ENCODE measurements at places on chromosomes 1 and 21.
A peak's percentile ranks its signal among the peaks of the same experiment; 100 is the strongest.

DNA sequence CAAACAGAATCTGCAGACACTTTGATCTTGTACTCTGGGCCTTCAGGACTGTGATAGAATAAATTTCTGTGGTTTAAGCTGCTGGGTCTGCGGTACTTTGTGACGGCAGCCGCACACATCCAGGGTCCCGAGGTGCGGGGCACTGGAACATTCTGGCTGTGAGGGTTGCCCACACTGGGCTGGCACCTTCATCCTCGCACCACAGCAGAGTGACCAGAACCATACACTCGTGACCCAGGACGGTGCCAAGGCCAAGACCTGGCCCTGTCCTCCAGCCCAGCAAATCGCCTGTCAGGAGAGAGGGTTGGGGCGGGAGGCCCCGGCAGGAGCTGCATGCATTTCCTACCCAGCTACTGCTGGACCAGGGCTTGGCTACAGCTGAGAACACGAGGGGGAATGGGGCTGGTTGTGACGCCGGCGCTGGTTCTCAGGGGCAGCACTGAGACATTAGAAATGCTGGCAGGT, 2.6 kb upstream of the FTCD start:
- DNase-seq, result no peak

DNA sequence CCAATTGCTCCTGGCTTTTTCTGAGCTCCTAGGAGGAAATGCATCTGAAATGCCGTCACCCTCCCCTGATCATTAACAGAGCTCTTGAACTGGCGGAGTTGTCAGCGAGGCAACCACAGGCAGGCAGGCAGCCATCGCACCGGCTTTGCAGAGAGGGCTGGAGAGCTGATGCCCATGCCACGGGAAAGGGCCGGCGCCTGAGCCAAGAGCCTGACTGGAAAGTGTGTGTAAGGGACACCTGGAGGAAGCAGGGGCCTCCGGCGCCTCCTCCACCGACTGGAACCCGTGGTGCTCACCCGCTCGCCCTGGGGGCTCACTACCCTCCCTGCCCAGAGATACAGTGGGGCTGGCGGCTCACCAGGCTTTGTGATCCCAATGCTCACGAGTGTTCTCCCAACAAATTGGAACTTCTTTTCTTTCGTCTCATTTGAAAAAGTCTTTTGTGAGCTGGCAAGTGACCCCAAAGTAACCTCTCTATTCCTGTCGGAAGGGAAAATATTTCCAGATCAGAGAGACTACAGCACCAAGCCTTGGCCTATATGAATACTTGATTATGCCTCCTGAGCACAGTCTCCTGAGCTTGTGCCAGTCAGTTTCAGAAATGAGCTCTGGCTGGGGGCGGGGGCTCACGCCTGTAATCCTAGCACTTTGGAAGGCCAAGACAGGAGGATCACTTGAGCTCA, 97.7 kb upstream of the SLC25A33 start:
- no peak for DNase-seq

DNA sequence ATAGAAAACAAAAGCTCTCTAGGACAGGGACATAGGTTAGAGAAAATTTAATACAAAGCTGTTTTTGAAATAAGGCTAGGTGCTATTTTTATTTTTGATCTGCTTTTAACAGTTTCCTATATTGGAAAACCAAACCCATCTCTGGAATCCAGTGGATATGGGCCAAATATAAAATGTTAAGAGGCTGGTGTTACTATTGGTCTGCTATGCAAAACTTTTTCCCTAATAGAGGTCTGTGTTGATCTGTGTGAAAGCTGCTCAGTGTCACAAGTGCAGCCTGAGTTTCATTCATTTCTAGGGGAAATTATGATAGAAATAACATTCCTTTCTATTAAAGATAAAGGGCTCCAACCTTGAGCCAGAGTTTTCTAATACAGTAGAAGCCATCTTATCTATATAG, 116.4 kb downstream of the OLFML2B start:
- DNase-seq, result no peak

- no peak for DNase-seq
Observed at GRCh38 chr1:14603645-14604044, 5.2 kb downstream of the KAZN start.

DNA sequence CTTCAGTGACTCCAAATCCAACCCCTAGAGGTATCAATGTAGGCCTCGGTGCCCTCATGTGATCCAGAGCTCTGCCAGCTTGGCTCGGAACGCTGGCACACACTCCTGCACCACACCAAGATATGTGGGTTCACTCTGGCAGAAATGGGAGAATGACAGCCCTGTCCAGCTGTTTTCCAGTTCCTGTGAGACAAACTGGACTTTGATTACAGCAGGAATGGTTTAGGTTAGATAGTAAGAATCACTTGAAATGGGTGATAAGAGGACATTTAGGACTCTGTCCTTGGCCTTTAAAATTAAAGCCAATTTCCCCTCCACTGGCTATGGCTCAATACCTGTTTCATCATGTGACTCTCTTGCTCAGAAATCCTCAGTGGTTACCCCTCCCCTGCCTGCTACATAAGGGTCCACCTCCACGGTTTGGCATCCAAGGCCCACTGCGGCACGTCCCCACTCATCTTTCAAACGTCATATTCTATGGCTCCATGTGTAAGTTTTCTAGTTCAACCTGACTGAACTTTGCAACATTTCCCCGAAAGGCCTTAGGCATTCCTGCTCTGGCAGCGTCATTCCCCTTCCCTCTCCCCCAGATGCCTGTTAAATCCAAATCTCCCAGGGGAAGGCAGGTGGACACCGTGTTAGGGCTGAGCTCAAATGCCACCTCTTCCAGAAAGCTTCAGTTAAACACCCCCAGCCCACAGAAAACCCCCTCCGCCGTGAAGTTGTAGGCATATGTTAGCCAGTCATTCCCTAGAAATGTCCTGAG, 44.7 kb downstream of the PLEKHA6 start:
- no peak for DNase-seq

- peak; percentile 66 for DNase-seq
Observed at GRCh38 chr1:18926315-18927081, 24.1 kb upstream of the ALDH4A1 start.

GRCh38 chr1:182794676-182795201, 5.2 kb downstream of the NPL start:
- DNase-seq, result no peak

DNA sequence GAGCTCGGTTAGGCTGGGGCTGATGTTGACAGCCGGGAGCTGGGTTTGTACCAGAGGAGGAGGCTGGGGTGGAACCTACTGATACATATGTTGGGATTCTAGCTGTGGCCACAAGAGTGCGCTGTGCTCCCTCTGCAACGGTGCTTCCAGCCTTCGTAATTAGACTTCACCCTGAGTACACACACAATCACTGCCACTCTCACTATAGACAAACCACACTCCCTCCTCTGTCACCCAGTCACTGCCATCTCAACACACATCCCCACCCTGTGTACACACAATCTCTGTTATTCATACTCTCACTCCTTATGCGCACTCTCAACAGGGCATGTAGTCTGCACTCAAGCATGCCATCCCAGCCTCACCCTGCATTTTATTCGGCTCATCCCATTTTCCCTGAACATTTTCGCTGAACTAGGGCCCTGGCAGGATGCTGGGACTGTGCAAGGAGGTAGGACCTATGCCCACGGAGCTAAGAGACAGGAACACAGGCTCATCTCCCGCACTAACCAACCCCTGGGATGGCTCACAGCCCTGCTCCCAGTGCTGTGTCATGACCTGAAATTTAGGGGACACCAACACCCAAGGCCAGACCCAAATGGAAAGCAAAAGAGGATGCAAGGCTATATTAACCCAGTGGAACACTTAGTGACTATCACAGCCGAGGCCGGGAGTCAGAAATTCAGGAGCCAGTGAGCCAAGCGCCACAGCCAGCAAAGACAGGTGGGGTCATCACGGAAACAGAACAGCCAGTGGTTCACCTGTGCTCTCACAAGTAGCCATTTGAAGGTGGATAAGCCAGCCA, 5.7 kb downstream of the GJB3 start:
- DNase-seq, result peak; percentile 27

- DNase-seq, result no peak
Observed at GRCh38 chr21:23725576-23725975, 1881.7 kb downstream of the MRPL39 start.

GRCh38 chr1:25037174-25038074, 107.3 kb upstream of the RUNX3 start:
- DNase-seq, result no peak

DNA sequence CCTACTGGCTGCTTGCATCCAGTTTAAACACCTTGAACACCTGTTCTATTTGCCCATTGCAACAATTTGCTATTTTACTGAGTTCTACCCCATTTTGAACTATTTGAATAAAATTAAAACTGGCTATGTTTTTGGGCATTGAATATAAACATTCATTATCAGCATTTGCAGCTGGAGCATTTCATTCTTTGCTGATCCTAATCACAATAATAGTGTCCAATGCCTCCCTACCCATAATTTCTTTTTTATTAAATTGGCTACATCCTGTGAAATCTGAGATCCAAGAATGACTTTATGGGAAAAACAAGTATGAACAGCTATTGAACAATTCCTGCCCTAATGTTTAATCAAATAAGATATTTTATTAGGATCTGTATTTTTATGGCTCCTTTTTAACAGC, 447.9 kb downstream of the PLA2G4A start:
- DNase-seq, result no peak

- no peak for DNase-seq
Observed at GRCh38 chr1:19309123-19309813, 2.7 kb downstream of the AKR7A2 start.

DNA sequence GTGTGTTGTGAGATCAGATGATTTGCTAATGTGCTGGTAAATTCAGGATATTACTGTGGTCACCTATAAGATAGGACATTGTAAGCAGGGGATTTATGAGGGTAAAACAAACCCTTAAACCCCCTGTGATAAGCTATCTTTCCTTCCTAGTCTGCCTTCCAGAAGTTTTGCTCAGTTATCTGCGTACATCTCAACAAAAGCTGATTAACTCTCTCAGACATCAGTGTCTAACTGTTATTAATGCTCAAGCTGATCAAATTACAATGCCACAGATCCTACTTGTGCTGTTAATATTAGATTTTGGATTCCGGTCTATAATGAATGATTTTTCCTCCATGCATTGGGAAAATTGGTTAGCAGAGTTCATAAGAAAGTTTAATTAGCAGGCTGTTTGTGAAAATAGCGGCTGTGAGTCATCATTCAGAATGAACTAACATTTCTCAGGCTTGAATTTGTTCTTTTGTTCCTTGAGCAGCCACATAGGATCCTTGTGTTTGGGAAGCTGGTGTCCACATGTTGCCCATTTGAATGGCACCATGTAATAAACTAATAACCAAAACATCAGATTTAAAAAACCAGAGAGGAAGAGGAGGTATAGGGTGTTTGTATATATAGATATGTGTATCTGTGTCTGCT, 48.7 kb downstream of the ELAVL4 start:
- DNase-seq, result no peak

- DNase-seq, result no peak
Observed at GRCh38 chr1:68571454-68572235, 74.8 kb upstream of the DEPDC1 start.

- DNase-seq, result no peak
Observed at GRCh38 chr21:34800797-34801518, 132.2 kb downstream of the CLIC6 start.

DNA sequence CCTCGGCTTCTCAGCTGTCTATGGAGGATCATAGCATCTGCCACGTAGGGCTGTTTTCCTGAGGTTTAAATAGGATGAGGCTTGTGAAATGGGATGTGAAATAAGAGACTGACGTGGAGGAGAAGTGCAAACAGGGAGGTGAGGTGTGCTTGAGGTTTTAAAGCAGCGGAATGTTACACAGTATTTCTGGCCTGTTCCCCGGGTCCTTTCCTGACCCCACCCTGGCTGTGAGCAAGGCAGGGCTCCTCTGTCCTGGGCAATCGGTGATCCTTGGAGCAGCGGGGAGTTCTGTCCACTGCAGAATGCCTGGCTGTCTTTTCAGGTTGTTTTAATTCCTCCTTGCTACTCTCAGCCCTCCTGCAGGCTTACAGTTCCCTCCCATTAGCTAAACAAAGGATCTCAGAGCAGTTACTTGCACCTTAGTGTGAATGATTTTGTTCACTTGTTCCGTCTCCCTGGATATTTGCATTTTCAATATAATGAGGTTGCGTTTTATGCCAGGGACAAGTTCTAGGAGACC, 38.6 kb downstream of the LHX4 start:
- no peak for DNase-seq

DNA sequence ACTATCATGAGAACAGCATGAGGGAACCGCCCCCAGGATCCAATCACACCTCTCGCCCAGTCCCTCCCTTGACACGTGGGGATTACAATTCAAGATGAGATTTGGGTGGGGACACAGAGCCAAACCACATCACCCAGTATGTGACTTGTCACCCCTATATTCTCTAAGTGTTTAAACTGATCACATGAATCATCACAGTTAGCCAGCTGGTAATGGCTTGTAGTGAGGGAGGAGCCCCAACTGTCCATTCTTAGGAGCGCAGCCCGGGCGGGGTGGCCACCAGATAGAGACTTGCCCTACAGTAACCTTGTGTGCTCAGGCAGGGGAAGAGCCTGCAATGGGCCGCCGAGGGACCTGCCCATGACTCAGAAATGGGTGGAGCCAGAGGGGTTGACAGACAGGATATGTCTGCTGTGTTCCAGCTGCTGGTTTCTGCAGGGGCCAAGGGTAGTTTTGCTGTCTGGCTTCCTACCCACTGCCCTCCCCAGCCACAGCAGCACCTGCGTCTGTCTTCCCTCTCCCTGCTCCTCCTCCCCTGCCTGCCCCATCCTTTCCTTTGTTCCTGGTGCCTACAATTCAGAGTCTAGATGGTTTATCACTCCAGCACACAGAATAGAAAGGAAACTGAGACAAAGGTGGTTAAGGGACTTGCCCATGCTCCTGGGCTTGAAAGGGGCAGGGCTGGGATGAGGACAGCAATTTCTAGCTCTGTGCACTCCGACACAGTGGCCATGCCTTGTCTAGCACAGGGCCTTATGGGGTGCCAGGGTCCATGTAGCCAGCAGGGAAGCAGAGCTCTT, 9.2 kb downstream of the ABCG1 start:
- DNase-seq, result peak; percentile 71

- DNase-seq, result no peak
Observed at GRCh38 chr1:106536741-106537140, 519.7 kb upstream of the PRMT6 start.

- DNase-seq, result no peak
Observed at GRCh38 chr21:22791986-22792560, 1793.9 kb downstream of the NCAM2 start.
